ENCODE measurements at places on chromosomes 16 and 17. TPM values are rescaled to one million over a fixed set of nuclear protein-coding genes. Genes with fewer than 3 reads are reported as not detected.

Gene KRT28
- not detected for total RNA-seq

Gene TOX3
- total RNA-seq, result 54.8 TPM

DNA sequence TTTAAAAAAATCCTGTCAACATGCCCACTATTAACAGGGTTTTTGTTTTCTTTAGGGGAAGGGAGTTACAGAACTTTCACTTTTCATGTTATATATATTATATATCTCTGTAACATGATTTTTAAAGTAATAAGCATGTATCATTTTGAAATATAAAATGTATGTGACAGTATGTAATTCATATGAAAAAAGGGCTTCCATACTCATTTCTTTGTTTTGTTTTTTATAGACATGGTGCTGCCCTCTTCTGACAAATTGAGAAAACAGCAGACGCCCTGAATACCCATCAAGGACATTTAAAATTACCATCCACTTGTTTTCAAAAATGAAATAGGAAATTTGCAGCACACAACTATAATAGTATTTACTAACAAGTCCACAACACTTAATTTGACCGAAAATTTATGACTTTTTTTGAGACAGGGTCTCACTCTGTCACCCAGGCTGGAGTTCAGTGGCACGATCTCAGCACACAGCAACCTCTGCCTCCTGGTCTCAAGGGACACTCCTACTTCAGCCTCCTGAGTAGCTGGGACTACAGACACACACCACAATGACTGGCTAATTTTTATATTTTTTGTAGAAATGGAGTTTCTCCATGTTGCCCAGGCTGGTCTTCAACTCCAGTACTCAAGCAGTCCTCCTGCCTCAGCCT lies 30.4 kb downstream of the CFDP1 start:
- no peak for DNase-seq

- no peak for DNase-seq
Measured at GRCh38 chr16:19283637-19284036, 1.9 kb upstream of the CLEC19A start.

DNA sequence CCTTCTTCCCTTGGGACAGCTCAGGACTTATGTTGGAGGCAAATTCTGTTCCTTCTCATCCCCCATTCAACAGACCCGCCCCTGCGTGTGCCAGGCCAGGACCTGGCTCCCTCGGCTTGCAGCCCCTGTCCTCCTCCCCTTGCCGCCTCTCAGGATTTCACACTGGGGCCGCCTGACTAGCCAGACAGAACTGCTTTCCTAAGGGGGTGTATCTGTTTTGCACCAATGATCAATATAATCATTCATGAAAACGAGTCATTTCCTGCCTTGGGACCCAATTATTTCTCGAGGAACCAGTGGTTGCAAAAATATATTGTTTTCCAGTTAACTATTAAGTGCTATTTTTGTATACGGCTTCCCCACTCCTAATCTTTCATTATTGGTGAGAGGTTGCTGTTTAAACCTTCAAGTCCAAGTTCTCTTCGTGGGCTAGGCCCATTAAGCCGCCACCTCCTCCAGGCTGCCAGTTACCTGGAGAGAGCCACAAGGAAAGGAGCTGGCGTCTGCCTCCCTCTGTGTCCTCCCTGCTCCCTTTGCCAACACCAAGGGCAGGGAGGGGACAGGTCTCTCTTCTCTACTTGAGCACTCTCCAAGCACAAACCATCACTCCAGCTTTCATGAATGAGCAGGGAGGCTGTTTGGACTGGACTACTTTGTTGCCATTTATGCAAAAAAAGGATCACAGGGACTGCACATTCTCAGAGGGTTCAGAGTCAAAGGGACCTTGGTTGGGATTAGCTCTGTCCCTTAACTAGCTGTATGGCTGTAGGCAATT lies 8.9 kb downstream of the DCAKD start:
- DNase-seq, result no peak

GRCh38 chr16:85213926-85214675 lies 101.8 kb upstream of the CIBAR2 start:
- DNase-seq, result no peak

Data from glutamatergic neuron (in vitro differentiated cells).